ENCODE measurements at places on chromosomes 6 and 20. TPM values are rescaled to one million over a fixed set of nuclear protein-coding genes. Genes with fewer than 3 reads are reported as not detected.

PRICKLE4 gene
- total RNA-seq = 1.6 TPM

RSPO3 gene
- not detected for total RNA-seq

GPLD1 gene
- total RNA-seq = 0.98 TPM

EFCAB8 gene
- total RNA-seq = 1.1 TPM

NR2E1 gene
- total RNA-seq = 0.13 TPM

SFTA2 gene
- total RNA-seq = not detected

WDR46 gene
- total RNA-seq = 80.6 TPM

UCKL1 gene
- total RNA-seq = 47.4 TPM

SLC22A1 gene
- 0.98 TPM for total RNA-seq

OR2B6 gene
- total RNA-seq = 0.26 TPM

GPX6 gene
- not detected for total RNA-seq

OR2H2 gene
- total RNA-seq = not detected

BHLHE23 gene
- total RNA-seq = not detected

GRCh38 chr6:48401016-48401415 is 290.0 kb upstream of the PTCHD4 start:
- no peak for DNase-seq

DNA sequence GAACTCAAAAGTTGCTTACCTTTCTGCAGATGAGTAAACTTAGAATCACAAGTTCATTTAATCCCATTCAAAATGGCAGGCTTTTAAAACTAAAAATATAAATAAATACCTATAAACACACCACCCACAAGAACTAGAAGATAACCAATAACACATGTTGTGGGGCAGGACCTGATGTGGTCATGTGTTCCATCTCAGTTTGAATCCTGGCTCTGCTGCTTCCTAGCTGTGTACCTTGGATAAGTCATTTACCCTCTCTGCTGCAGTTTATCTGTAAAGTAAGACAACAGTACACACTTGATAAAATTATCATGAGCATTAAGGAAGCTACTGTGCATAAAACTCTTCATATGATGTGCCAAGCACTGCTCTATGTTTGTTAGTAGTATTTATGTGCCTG is 22.0 kb downstream of the TRIM27 start:
- DNase-seq = no peak

- no peak for DNase-seq
Observed at GRCh38 chr6:153816366-153816765, 222.7 kb upstream of the OPRM1 start.

DNA sequence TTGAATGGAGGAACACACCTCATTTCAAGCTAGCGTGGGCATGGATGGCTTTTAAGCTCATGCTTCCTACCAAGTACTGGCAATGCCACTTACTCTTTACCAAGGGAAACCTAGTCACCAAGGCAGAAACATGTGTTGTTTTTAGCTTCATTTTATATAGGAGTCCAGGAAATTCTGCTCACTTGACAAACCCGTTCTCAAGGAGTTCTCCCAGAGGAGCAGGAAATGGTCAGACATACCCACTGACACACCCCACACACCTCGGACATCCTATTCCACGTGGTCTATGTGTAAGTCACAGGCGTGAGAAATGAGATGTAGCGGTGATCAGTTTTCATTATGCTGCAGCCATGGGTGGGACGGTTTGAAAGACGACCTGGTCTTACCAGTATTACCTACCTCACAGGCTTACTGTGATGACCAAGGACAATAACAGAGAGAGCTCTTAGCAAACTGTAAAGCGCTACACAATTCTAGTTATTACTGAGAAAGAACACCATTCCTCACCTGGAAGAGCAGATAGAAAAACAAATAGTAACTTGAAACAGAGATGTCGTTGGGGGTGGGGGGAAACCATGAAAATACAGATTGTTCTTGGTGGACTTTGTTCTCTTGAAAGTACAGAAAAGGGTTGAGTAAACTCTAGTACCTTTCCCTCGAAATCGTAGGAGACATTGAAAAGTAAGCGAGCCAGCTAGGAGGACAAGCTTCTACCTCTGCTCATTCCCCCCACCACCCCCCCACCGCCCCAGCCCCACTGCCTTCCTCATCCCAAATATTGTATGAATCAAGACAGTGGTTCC is 1.7 kb downstream of the CNKSR3 start:
- no peak for DNase-seq

GRCh38 chr6:107129370-107129925 is 14.1 kb upstream of the BEND3 start:
- no peak for DNase-seq

DNA sequence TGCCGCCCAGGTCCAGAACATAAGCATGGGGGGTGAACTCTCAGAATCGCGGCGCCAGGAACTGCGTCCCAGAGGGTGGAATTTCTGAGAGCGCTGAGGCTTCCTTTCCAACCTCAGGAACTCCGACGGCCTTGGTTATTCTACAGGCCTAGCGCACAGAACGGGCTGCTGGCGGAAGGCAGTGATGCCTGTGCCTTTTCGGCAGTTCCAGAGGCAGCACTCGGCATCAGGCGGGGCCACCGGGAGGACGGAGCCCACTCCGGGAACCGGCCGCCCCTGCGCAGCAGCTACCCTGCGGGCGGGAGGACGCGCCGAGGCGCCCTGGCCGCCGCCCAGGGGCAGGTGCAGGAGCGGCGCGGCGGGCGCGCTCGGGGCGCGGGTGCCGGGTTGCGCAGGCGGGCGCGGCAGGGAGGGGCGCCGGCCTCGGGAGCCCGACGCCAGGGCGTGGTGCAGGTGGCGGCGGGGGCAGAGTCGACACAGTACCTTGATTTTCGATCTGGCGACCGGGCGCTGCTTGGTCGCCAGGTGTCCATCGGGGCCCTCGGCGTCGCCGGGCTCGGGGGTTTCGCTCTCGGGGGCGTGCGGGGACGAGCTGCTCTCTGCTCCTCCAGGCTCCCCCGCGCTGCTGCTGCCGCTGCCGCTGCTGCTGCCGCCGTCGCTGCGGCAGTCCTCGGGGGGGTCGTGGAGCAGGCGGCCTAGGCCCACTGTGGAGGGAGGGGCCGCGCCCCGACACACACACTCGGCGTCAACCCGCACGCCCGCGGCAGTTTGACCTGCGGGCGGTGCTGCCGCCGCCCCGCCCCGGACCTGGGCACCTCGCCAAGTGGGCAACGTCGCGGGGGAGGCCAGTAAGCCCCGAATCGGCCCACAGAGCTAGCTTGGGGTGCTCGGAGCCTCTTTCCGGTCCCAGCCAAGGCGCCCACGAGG is 1.3 kb downstream of the OVOL2 start:
- no peak for DNase-seq

- DNase-seq = no peak
Observed at GRCh38 chr6:123805921-123806320, 2.3 kb downstream of the NKAIN2 start.

- DNase-seq = no peak
Observed at GRCh38 chr6:112253841-112254816, at the start of gene LAMA4. Gene LAMA4, minus strand, starts transcription at chr6:112254567. Its CDS starts 417 bp downstream, at chr6:112254150.

GRCh38 chr6:164013480-164014208 is 599.1 kb downstream of the QKI start:
- no peak for DNase-seq

- no peak for DNase-seq
Observed at GRCh38 chr6:72595812-72596211, 26.1 kb upstream of the KCNQ5 start.

DNA sequence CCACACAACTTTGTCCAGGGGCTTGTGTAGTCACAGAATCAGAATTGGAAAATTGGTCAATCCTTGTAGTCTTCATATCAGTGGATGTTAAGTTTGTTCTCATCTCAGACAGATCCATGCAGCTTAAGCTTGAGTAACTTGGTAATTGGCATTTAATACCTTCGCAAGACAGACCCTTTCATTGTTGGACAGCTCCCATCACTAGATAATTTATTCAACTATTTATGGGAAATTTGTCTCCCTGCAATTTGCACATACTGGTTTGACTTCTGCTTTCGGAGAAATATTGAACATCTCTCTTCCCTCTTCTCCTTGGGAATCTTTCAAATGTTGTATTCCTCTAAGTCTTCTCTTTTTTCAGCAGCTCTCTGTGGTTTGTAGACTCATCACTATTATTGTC is 17.1 kb downstream of the MEI4 start:
- DNase-seq = no peak

GRCh38 chr6:2478200-2478599 is 232.8 kb upstream of the GMDS start:
- DNase-seq = no peak

DNA sequence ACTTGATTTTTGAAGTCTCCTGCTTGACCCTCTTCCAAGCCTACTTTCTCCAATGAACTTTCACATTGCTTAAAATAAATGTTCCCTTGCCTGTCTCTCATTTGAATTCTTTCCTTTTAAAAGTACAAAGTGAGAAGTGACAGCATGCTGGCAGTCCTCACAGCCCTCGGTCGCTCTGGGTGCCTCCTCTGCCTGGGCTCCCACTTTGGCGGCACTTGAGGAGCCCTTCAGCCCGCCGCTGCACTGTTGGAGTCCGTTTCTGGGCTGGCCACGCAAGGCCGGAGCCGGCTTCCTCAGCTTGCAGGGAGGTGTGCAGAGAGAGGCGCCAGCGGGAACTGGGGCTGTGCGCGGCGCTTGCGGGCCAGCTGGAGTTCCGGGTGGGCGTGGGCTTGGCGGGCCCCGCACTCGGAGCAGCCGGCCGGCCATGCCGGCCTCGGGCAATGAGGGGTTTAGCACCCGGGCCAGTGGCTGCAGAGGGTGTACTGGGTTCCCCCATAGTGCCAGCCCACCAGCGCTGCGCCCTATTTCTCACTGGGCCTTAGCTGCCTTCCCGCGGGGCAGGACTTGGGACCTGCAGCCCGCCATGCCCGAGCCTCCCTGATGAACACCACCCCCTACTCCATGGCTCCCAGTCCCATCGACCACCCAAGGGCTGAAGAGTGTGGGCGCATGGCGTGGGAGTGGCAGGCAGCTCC is 31.9 kb downstream of the SERPINB6 start:
- no peak for DNase-seq

DNA sequence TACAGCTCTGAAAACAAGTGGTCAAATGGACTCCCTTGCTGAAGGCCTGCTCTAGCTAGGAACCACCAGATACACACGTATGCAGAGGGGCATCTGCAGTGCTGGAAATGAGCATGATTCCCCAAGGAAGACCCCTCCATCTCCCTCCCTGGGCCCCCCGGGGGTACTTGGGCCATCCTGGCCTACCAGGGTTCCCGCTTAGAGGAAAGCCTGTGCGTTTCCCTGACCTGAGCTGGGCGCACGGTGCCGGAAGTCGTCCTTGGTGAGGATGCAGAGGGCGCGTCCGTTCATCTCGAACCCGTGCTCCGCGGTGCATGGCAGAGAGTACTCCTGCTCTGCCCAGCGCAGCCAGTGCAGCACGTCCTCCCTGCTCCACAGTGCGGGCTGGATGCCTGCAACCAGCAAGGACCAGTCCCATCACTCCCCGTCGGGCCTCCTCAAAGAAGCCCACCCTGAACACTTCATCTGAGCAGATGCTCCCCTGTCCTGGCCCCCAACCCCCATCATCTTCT is 11.8 kb downstream of the ETV7 start:
- no peak for DNase-seq

DNA sequence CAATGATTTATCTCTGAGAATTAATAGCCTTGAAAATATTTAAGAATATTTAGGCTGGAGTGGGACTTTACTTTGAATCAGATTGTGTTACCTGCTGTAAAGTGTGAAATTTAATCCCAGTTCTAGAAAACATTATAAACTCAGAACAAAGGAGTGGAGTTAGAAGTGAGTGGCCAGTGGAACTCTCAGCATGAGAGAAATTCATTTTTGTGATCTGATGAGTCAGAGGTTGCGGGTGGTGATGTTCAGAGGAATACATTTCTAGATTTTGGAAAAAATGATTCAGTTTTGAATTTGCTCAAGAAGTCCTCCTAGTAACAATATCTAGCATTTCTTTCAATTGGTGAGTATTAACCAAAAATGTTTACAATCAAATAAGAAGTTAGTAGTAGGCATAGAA is 167.5 kb downstream of the ZFAND3 start:
- DNase-seq = no peak

GRCh38 chr6:112253498-112253840 is 898 bp downstream of the LAMA4 start:
- no peak for DNase-seq

DNA sequence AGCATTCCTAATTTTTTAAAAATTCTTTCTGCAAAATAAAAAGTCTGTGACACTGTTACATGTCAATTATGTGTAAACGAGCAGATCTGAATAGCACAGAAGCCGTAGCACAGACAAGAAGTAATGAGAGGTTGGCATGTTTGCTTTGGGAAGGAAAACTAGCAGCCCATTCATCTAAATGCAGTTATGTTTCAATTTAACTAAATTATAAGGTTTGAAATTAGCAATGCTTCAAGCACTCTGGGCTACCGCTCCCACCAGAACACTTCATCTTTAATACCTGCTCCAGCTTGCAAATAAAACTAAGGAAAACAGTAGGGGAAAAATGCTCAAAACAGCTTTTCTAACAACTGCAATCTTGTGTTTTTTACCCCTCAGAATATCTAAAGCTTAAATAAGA is 73.9 kb downstream of the PTPRK start:
- no peak for DNase-seq

DNA sequence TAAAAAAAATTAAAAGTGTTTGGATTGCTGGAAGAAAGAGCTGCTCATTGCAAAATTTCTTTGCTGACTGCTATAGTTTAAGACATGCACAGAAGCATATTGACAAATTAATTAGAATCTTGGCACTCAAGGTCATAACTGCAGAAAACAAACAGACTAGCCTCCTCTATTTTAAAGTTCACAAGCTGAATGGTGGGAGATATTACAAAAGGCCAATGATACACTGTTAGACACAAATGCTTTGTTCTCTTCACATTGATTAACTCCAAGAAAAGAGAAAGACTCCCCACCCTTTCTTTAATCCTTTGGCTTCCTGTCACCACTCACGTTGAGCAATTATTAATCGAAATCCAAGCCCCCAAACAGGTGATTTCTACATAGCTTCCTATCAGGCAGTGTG is 69.1 kb downstream of the PTCHD4 start:
- DNase-seq = no peak

DNA sequence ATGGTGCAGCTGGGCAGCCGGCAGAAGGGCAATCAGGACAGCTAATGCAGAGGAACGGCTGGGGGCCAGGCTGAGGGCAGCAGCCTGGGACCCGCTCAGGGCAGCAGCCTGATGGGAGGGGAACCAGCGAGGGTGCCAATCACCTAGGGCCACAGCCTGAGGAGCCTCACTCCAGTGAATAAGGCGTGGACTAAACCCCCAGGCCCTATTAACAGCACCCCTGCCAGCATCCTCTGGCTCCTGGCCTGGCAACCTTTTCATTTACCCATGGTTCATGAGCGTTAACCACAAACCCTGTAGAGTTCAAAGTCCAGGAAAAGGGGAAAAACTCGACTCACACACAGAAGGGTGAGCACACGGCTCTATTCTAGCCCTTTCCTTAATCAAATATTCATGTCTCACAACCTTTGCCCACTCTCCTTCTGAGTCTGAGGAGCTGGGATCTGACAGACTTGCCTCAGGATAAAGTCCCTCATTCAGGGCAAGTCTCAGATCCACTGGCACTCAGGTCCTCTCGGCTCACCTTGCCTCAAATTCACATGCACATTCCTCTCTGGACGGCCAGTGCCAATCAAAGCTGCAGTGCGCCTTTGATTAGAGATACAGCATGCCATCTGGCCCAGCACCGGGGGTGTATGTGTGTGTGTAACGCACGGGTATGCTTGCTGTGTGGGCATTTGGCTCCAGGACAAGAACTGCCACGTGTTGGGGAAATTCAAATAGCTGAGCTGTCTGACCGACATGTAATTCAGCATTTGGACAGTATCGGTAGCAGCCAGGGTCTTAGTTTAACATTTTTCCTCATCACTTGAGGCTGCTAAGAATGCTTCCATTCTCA is 86.9 kb upstream of the TRAF3IP2 start:
- no peak for DNase-seq

Measured in Panc1 (cell line).